ENCODE measurements at places on chromosomes 3 and 15. TPM values are rescaled to one million over a fixed set of nuclear protein-coding genes. Genes with fewer than 3 reads are reported as not detected.

Gene DGKG
- total RNA-seq = 7.2 TPM

Gene VIPR1
- 16.6 TPM for total RNA-seq

DNA sequence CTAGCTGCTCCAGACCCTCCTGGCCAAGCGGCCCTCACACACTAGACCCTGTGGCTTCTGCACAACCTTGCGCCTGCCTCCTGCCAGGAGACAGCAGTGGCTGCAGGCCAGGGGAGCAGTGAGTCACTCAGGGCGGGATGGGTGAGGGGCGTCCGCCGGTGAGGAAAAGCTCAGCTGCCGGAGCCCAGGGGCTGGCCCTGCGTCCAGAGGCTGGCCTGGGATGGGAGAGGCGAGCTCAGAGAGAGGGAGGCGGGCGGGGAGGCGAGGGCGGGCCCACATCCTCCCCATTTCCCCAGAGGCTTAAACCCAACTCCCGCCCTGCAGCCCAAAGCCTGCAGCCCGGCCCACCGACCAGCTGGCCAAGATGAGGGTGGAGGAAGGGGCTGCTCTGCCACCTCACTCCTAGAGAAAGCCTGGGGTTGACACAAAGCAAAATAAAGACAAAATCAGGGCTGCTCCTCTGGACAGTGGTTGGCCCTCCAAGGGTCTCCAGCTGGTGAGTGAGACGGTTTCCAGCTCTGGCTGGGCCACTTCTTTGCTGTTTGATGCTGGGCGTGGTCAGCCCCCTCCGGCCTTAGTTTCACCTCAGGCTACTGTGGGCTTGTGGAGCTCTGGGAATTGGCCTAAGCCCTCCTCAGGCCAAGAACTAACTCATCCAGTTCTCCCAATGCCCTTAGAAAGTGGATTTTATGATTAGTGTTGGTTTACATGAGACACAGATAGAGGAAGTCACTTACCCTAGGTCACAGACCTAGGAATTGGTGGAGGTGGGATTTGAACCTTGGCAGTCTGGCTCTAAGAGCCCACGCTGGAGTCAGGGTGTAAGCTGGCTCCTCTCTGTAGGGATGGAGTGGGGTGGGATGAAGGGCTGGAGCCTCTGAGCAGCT, 50.6 kb downstream of the IQSEC1 start:
- H3K4me1 ChIP-seq = peaks cover 55% of the 10 kb centered on the region
- H3K4me3 ChIP-seq = peak overlapping the region; percentile 57
- H3K27ac ChIP-seq = no peak overlapping the region
- peaks cover 5% of the 10 kb centered on the region for H3K27me3 ChIP-seq

Gene THOC7
- 77.7 TPM for total RNA-seq

- DNase-seq = no peak
- H3K36me3 ChIP-seq = peaks cover 24% of the 10 kb centered on the region
- H3K27ac ChIP-seq = no peak overlapping the region
- H3K4me1 ChIP-seq = peaks cover 8% of the 10 kb centered on the region
- H3K4me3 ChIP-seq = peak overlapping the region; percentile 44
Measured at GRCh38 chr15:90667073-90667754, 49.9 kb upstream of the BLM start.

DNA sequence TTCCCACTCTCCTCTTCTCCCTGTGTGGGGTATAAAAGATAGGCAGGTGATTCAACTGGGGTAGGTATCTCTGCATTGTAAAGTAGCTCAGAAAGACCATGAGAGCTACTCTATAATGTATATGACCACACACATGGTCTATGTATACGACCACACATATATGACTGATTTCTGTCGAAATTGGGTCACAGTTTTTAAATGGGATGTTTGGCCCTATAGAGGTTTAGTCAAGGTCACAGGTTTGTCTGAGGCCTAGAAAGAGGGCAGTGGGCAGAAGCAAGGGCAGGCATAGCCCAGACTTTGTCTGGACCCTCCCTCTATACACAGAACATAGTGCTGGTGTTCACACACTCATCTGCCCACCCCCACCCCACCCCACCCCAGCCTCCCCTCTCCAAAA, 4.4 kb downstream of the LAMP3 start:
- H3K27ac ChIP-seq = no peak overlapping the region
- H3K4me3 ChIP-seq = no peak overlapping the region
- peaks cover 21% of the 10 kb centered on the region for H3K4me1 ChIP-seq
- no peak for DNase-seq

- no peak overlapping the region for H3K27ac ChIP-seq
- no peak overlapping the region for H3K4me3 ChIP-seq
- H3K27me3 ChIP-seq = peaks cover 43% of the 10 kb centered on the region
- peaks cover 32% of the 10 kb centered on the region for H3K36me3 ChIP-seq
- peak; percentile 24 for DNase-seq
- H3K4me1 ChIP-seq = no peaks in the 10 kb centered on the region
Measured at GRCh38 chr3:10322352-10322710, 1.4 kb upstream of the SEC13 start.

Gene PTH1R
- total RNA-seq = not detected

Gene RYR3
- total RNA-seq = not detected

- no peak overlapping the region for H3K4me3 ChIP-seq
- no peaks in the 10 kb centered on the region for H3K36me3 ChIP-seq
- DNase-seq = no peak
- H3K27ac ChIP-seq = no peak overlapping the region
- H3K27me3 ChIP-seq = no peaks in the 10 kb centered on the region
Measured at GRCh38 chr3:150384296-150385212, 23.5 kb upstream of the TSC22D2 start.

- no peaks in the 10 kb centered on the region for H3K4me1 ChIP-seq
- DNase-seq = no peak
- no peak overlapping the region for H3K4me3 ChIP-seq
- H3K27ac ChIP-seq = no peak overlapping the region
- no peaks in the 10 kb centered on the region for H3K27me3 ChIP-seq
- no peaks in the 10 kb centered on the region for H3K36me3 ChIP-seq
Measured at GRCh38 chr15:35519541-35520149, 26.3 kb downstream of the DPH6 start.

DNA sequence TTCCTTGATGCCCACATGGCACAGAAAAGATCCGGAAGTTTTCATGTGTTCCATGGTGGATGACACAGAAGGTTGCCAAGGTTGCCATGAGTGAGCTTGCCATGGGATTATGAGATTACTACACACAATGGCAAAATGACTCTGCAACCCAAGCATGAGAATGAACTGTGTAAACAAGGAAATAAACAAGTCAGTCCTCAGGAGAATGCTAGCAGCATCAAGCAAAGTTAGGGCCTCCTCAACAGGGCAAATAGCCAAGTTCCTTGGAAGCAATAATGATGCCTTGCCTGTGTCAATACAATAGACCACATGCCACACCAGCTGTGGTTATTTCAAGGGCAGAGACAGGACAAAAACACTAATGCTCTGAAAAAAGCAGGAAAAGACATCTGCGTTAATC, 41.8 kb downstream of the AQR start:
- no peaks in the 10 kb centered on the region for H3K36me3 ChIP-seq
- no peaks in the 10 kb centered on the region for H3K4me1 ChIP-seq
- no peak overlapping the region for H3K4me3 ChIP-seq
- no peak for DNase-seq

DNA sequence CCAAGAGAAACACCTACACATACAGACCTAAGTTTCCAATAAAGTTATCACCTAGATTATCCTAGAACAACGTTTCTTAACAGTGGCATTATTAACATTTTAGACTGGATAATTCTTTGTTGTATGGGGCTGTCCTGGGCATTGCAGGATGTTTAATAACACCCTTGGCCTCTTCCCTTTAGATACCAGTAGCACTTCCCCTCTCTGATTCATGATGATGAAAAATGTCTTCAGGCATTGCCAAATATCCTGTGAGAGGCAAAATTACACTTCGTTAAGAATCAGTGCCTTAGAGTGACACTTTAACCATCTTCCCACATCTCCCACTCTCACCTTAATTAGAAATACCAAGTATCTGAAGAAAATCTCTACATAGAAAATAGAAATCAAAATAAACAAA, 352.6 kb downstream of the CGGBP1 start:
- no peaks in the 10 kb centered on the region for H3K27me3 ChIP-seq
- H3K36me3 ChIP-seq = no peaks in the 10 kb centered on the region
- H3K27ac ChIP-seq = no peak overlapping the region
- H3K4me3 ChIP-seq = no peak overlapping the region
- no peaks in the 10 kb centered on the region for H3K4me1 ChIP-seq

Gene LMOD3
- total RNA-seq = not detected

Gene RTP1
- total RNA-seq = not detected

Gene LYSMD4
- 6.6 TPM for total RNA-seq

DNA sequence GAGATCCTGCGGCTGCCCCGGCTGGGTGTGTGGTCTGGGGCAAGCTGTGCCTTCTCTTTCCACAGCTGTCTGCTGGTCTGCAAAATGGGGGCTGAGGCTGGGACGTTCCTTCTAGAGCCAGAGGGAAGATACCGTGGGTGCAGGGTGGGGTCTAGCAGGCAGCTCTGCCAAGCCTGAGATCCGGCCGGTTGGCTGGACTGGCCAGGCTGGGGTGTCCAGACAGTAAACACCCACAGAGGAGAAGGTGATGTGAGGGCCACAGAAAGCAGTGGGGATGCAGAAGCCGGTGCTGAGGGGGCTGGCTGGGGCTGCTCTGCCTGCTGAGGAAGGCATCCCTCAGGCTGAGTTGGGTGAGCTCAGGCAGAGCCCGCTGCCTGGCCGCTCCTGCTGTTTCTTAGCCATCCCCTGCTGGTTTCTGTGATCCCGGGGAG, 46.1 kb downstream of the FBLN2 start:
- H3K4me1 ChIP-seq = peaks cover 15% of the 10 kb centered on the region
- no peak overlapping the region for H3K4me3 ChIP-seq
- H3K27ac ChIP-seq = no peak overlapping the region
